NCI-H524 treated with DMSO at 0.1 percent for 48 hours (cell line): ENCODE measurements at places on chromosomes 4 and X.

DNA sequence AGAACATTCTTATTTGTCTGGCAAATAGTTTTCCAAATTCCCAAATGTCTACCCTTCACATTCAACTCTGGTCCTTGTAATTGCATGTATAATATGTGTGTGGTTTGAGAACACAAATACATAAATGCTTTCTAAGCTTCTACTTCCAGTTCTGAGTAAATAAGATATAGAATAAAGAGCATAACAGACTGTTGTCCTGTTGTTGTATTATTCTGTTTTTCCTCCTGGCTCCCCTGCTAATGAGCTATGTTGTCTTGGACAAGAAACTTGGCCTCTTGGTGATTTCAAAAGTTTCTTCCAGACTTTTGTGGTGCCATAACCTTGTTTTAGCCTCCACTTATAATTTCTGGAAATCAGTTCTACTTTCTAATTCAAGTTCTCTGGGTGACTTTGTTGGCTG lies 75.3 kb upstream of the USP38 start:
- DNase-seq = no peak

DNA sequence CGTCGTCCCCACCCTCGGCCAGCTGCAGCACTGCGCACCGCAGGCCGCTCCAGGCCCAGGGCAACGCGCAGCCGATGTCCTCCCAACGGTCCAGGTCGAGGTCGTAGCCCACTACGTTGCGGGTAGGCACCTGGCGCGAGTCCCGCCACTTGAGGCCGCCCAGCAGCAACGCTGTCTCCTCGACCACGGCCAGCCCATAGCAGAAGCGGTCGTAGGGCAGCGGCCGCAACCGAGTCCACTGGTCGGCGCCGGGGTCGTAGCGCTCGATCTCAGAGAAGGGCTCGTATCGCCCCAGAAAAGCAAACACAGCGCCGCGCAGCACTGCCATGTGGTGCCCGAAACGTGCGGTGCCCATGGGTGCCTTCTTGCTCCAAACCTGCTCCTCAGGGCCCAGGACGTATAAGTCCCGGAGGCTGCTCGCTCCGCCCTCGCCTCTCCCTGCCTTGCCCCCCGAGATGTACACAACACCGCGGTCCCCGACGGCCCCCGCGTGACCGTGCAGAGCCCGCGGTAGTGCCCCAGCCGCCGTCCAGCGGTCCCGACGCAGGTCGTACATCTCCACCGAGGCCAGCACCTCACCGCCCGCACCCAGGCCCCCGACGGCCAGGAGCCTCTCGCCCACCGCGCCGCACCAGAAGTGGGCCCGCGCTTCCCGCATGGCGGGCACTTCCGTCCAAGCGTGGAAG lies 2.1 kb downstream of the KLHL34 start:
- DNase-seq = no peak

- no peak for DNase-seq
Measured at GRCh38 chr4:183348706-183349659, 26.8 kb upstream of the CLDN24 start.

DNA sequence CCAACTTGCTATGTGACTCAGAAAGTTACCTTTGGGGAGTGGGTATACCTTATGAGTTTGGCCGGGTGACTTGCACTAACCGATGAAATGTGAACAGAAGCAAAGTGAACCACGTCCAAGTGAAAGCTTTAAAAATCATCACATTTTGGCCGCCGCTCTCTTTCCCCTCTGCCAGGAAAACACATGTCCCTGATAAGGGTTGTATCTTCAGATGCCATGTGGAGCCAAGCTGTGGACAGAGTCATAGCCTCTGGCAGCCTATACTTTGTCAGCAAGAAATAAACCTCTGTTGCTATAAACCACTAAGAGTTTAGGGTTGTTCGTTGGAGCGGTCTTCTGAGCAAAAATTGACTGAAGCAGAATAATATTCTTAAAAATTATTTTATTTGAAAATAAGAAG lies 92.3 kb downstream of the PRDM5 start:
- no peak for DNase-seq

GRCh38 chr4:113221990-113222389 lies 172.5 kb downstream of the ANK2 start:
- DNase-seq = no peak

DNA sequence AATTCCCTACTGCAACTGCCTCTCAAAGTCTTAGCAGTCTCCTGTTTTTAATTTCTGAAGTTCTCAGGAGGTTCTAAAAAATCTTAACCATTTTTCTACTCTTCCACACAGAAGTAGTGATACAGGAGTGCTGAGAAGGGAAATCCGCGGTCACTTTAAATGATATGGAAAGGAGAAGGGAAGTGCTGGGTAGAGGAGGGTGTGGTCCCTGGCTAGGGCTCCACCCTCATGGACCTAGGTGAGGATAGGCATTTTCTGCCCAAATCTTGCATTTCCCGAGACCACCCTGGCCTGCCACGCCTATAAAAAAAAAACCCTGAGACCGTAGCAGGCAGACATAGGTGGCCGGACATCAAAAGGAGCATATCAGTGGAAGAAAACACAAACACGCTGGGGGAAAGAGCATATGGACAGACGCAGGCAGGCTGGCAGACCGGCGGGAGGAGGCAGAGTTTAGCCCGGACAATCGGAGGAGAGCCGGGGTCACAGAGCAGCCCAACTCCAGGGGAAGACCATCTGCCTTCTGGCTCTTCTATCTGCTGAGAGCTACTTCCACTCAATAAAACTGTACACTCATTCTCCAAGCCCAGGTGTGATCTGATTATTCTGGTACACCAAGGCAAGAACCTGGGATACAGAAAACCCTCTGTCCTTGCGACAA lies 85.7 kb downstream of the POU3F4 start:
- DNase-seq = no peak

GRCh38 chr4:126046081-126046614 lies 731.4 kb downstream of the FAT4 start:
- DNase-seq = no peak

DNA sequence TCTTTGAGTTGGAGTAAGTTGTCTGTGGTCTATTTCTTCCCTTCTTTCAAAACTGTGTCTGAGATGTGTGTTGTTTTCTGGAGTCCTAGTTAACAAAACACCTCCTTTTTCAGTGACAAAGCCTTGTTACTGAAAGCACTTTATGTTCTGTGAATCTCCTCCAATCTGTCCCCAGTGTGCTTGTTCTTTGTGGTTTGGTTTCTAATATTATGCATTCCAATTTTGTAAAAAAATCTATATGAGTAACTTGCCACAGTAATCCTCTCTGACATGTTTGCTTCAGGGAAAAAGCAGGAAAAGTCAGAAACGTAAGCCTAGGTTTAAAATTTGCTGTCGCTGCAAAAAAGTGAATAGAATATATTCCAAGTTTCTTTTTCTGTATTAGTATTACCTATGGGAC lies 12.4 kb downstream of the PRRG1 start:
- no peak for DNase-seq

DNA sequence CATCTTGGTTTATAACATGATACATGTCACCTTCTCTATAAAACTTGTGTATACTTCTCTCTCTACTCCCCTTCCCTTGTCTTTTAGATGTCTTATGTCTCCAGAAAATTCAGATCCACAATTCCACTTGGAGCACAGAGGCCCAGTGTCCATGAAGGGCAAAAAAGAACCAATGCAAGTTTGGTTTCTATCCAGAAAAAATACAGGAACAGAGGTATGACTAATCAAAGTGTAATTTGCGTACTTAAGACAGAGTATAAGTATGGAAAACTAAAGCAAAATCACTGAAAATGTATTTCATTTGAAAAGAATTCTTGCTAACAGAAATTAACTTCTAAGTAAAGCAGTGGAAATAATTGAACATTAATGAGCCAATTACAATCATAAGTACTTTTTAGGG lies 46.2 kb downstream of the GUCY1B1 start:
- DNase-seq = no peak

DNA sequence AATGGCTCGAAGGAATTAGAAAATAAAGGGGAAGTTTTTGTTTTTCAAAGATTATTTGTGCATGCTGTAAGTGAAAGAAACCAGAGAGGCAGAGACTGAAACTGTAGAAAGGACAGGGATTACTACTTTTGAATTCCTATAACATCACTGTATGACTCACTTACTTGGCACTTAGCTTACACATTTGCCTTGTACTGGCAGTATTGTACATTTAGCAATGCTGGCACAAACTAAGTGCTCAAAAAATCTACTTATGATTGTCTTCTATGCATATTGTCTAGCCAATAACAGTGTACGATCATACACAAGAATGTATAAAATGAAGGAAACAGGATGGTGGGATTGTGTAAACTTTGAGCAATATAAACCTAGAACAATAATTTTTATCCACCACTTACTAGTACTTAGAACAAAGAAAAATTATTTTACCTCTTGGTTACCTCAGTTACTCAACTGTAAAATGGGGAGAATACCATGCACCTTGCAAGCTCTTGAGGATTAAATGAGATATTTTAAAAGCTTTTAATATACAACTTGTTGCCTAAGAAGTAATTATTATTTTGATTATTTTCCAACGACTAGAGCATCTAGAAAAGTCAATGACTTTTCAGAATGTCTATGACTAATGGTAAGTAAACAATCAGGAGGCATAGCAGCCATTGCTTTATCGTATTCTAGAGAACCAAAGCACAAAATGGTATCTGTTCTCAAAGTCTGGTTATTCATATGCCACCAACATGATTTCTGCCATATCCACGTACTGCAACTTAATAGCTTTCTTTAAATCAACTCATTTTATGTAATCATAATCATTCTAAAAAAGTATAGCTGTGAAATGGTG lies 4.7 kb downstream of the FAM120C start:
- no peak for DNase-seq
